CMK (cell line): ENCODE measurements at places on chromosomes 13 and 19.

DNA sequence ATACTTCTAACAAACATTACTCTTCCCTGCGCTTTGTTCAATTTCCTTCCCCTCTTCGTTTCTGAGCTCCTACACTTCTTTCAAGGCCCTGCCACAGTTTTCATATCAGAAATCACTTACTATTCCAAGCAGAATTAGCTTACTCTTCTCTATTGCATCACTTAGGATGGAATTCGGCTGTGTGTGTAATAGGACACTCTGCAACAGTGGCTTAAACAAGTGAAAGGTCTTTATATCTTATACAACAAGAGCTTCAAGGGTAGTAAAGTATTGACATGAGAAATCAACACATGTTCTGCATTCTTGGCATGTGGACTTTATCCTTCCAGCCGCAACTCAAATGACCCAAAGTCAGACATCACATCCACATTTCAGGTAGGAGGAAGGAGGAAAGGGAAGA lies 279.6 kb downstream of the PCDH20 start:
- DNase-seq, result no peak

DNA sequence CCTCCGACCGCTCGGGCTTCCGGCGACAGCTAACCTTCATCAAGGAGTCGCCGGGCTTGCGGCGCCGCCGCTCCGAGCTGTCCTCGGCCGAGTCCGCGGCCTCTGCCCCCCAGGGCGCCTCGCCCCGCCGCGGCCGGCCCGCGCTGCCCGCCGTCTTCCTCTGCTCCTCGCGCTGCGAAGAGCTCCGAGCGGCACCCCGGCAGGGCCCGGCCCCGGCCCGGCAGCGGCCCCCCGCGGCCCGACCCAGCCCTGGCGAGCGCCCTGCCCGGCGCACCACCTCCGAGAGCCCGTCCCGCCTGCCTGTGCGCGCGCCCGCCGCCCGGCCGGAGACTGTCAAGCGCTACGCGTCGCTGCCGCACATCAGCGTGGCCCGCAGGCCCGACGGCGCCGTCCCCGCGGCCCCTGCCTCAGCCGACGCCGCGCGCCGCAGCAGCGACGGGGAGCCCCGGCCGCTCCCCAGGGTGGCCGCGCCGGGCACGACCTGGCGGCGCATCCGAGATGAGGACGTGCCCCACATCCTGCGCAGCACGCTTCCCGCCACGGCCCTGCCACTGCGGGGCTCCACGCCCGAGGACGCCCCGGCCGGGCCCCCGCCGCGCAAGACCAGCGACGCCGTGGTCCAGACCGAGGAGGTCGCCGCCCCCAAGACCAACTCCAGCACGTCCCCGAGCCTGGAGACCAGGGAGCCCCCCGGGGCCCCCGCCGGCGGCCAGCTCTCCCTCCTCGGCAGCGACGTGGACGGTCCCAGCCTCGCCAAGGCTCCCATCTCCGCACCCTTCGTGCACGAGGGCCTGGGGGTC lies 9.6 kb downstream of the C19orf25 start:
- no peak for DNase-seq

DNA sequence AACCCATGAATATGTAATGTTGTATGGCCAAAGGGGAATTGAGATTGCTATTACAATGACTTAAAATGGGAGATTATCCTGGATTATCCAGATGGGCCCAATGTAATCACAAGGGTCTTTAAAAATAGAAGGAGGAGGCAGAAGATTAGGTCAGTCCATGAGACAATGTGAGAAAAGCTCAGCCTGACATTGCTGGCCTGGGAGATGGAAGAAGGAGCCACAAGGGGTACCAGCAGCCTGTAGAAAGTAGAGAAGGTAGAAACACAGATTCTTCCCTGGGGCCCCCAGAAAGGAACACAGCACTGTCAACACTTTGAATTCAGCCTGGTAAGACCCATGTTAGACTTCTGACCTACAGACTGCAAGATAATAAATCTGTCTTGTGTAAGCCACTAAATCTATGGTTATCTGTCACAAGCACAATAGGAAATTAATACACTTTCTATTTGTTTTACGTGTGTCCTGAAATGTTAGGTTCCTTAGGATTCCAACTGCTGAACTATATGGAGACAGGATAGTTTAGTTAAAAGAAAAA lies 132.9 kb upstream of the SERP2 start:
- DNase-seq, result no peak

DNA sequence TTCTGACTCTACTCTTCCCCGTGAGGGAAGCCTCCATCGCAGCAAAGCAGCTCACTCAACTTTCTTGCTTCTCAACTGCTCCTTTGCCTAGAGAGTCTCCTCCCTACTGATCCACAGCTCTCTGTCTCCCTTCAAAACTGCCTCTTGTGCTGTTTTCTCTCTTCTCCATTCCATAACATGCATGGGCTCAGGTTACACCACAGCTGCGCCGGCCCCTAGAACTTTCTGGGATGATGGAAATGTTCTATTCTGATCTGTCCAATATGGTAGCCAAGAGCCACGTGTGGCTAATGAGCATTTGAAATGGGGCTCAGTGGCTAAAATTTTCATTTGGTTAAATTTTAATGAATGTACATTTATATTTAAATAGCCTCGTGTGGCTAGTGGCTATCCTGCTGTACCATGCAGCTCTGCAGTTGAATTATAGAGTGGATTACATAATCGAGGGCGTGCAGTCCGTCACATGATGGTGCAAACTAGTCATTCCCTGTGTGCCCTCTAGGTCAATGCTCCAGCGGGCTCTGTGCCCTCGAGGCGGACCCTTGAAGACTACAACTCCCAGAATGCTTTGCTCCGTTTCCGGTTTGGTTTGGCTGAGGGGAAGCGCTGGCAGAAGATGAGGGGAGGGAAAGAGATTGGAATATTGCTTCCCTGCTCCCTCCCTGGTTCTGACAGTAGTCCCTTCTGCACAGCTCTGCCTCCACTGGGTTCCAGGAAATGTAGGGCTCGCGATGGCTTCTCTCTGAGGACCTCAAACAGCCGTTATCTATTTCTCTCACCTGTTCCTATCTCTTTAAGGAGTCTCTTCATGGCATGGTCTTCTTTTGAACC lies 109.8 kb downstream of the CACNA1A start:
- DNase-seq, result no peak

GRCh38 chr19:2254064-2254872 lies 1.9 kb downstream of the JSRP1 start:
- DNase-seq, result no peak

DNA sequence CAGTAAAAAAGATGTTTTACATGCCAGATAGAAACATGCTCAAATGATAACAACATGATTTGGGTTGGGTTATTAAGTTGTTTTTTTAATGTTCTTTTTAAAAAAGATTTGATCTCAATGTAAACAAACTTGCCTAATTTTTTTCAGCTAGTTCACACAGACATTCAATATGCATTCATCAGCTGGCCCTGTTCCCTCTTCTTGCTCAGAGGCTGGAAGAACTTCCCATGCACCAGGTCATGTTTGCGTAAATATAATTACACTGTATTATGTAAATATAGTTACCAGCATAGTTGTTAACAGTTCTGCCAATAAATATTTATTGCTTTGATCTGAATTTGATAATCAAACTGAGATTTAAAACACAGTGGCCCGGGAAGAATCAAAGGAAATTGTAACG lies 70.6 kb downstream of the ATP11A start:
- DNase-seq, result no peak
